Daoy (cell line): ENCODE measurements at places on chromosomes 6 and 20. TPM values are rescaled to one million over a fixed set of nuclear protein-coding genes. Genes with fewer than 3 reads are reported as not detected.

DNA sequence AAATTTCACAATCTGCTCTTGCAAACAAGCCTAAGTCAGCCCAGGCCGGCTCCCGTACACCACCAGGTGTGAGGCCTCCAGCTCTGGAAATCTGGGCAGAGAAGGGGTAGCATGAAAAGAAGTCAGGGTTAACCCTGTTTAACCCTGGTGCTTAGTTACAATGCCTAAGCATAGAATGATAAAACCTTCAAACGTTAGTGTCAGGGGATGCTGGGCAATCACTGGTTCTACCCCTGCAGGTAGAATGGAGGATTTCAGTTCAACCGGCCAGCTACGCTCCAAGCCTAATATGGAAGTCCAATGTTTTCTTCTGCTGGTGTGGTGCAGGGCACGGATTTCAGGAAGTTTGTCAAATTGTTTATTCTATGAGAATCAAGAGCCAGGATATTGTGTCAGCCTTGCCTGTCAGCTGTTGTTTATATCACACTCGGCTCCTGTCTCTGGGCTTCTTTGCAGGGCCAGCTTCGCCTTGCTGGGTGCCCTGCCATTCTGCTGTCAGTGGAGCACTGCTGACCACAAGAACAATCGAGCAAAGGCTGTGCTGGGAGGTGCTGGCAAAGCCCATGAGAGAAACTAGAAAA lies 20.2 kb upstream of the CD93 start:
- DNase-seq = no peak

Gene ALDH5A1
- total RNA-seq = 2.1 and 3.4 TPM in 2 replicates

GRCh38 chr6:115592025-115592424 lies 468.7 kb downstream of the FRK start:
- DNase-seq = no peak

DNA sequence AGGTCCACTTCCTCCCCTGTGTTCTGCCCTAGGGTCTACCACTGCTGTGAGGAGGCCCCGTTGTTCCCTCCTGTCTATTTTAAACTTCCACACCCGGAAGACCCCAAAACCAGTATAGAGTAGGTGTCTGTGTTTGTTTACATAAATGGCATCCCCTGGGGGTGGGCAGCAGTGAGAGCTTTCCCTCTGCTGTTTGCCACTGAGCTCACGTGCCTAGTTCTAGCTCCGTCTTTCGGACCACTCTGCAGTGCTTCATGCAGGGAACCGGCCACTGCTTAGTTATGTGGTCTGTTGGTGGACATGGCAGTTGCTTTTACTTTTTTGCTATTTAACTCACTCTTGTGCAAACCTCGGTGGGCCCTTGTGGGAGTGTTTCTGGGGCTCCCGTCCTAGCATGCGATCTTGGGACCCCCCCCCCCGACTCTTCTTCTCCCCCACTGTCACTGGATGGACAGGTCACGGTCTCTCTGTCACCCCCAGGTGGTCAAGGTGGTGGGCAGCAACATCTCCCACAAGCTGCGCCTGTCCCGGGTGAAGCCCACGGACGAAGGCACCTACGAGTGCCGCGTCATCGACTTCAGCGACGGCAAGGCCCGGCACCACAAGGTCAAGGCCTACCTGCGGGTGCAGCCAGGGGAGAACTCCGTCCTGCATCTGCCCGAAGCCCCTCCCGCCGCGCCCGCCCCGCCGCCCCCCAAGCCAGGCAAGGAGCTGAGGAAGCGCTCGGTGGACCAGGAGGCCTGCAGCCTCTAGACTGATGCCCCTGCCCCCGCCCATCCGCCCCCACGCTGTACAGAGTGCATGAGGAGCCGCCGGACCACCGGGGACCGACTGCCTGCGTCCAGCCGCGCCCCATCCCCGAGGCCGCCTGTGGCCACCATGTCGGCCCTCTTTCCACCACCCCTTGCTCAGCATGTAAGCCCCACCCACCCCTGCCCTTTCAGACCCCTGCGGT lies 40.9 kb downstream of the VSTM2L start:
- DNase-seq = no peak

DNA sequence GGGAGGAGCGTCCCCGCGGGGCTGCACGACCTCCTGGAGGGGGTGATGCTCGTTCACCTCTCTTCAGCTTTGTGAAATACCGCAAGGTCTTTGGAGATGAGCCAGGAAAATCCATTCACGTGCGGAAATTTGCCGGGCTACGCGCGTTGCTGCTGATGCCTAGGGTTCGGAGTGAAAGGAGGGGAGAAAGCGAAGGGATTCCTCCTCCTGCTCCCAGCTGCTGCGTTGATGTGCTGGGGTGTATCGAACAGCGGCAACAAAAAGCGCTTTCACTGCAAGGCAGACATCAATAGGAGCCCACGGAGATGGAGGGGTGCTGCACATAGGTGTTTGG lies 391 bp upstream of the B3GAT2 start:
- DNase-seq = no peak
